ENCODE measurements at places on chromosomes 1 and 21.

DNA sequence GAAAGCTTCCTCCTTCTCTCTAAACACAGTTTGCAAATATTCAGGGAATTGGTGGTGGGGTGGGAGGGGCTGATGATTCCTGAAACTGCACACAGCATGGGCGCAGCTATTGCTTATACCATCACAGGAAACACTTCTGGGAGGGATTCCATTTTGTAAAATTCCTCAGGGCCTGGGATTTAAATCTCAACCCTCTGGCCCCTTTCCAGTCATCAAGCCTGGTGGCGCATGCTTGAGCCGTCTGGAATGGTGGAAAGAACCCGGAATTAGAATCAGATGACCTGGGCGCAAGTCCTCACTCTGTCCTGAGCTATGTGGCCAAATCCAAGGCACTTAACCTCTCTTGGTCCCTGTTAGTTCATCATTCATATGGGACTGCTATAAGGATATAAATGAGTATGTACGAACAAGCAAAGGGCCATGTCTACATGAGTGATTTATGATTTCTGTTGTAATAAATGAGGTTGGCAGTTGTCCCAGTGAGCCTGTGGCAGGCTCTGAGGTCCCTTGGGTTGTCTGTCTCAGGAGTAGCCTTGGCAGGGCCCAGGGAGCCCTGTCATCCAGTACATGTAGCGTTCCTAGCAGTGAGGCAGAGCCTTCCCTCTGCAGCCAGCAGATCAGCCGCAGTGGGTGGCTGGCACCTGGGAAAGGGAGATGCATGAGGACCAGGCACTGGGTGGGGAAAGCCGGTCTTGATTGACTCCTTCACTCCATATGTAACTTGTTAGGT is 72.0 kb downstream of the MAN1C1 start:
- H3K27ac ChIP-seq, result no peak overlapping the region
- no peaks in the 10 kb centered on the region for H3K27me3 ChIP-seq
- H3K36me3 ChIP-seq, result no peaks in the 10 kb centered on the region
- no peaks in the 10 kb centered on the region for H3K4me1 ChIP-seq
- DNase-seq, result no peak

GRCh38 chr1:23400324-23401114 is 24.0 kb downstream of the TCEA3 start:
- H3K4me1 ChIP-seq, result peaks cover 6% of the 10 kb centered on the region
- H3K36me3 ChIP-seq, result no peaks in the 10 kb centered on the region
- H3K27me3 ChIP-seq, result no peaks in the 10 kb centered on the region
- H3K4me3 ChIP-seq, result no peak overlapping the region
- no peak overlapping the region for H3K27ac ChIP-seq

DNA sequence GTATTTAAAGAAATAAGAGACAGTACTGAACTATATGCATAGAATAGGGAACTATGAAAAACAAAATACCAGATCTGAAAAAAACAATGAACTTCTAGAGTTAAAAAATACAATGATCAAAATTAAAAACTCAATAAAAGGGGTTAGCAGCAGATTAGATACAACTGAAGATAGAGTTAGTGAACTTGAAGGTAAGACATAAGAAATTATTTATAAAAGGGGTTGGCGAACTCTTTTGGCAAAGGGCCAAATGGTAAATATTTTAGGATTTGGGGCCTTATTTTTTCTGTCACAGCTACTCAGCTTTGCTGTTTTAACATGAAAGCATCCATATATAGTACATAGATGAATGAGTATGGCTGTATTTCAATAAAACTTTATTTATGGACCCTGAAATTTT is 111.4 kb downstream of the ST3GAL3 start:
- peaks cover 8% of the 10 kb centered on the region for H3K36me3 ChIP-seq
- no peak overlapping the region for H3K4me3 ChIP-seq
- no peak for DNase-seq
- no peak overlapping the region for H3K27ac ChIP-seq
- H3K27me3 ChIP-seq, result no peaks in the 10 kb centered on the region

GRCh38 chr1:64574301-64574700 is 104.4 kb downstream of the CACHD1 start:
- no peaks in the 10 kb centered on the region for H3K4me1 ChIP-seq
- no peaks in the 10 kb centered on the region for H3K27me3 ChIP-seq
- DNase-seq, result no peak
- no peaks in the 10 kb centered on the region for H3K36me3 ChIP-seq

DNA sequence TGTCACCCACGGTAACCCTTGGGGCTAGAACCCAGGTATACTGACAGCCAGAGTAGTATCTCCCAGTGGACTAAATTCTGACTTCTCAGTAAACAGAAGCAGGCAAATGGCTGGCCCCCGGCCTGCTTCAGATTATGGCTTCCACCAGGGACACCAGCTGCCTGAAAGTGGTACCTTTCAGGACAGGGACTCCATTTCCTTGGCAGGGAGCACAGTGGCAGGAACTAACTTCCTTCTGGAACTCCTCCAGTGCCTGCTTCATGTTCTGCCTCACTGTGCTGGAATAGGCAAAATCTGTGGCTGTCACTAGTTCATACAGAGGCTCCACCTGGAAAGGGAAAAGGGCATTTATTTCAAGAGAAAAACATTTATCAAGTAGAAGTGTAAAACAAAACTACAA is 32.7 kb downstream of the C8B start:
- H3K27me3 ChIP-seq, result no peaks in the 10 kb centered on the region
- H3K4me3 ChIP-seq, result no peak overlapping the region
- H3K36me3 ChIP-seq, result no peaks in the 10 kb centered on the region

GRCh38 chr21:14448784-14449183 is 65.8 kb upstream of the HSPA13 start:
- H3K36me3 ChIP-seq, result no peaks in the 10 kb centered on the region
- H3K27me3 ChIP-seq, result no peaks in the 10 kb centered on the region
- no peak for DNase-seq
- H3K27ac ChIP-seq, result no peak overlapping the region

DNA sequence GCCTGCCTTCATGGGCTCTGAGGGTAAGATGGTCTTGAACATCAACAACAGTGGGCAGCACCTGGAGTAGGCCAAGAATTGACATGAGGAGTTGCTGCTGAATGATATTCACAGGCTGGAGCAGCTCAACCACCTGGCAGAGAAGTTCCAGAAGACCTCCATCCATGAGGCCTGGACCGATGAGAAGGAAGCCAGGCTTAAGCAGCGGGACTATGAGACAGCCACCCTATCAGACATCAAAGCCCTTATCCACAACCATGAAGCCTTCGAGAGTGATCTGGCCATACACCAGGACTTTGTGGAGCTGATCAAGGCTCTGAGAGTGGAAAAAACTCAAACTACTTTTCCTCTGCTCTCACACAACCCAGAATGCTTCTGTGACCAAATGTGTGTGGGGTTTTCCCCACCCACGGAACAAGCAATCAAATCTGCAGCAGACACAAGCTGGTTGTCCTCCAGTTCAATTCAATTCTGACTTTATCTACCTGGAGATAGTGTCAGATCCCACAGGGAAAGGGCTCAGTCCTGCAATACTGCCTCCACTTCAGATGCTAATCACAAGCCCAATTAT is 12.1 kb upstream of the EPHA10 start:
- no peak overlapping the region for H3K27ac ChIP-seq
- no peak overlapping the region for H3K4me3 ChIP-seq
- H3K36me3 ChIP-seq, result no peaks in the 10 kb centered on the region
- H3K4me1 ChIP-seq, result no peaks in the 10 kb centered on the region
- no peaks in the 10 kb centered on the region for H3K27me3 ChIP-seq
- DNase-seq, result no peak

DNA sequence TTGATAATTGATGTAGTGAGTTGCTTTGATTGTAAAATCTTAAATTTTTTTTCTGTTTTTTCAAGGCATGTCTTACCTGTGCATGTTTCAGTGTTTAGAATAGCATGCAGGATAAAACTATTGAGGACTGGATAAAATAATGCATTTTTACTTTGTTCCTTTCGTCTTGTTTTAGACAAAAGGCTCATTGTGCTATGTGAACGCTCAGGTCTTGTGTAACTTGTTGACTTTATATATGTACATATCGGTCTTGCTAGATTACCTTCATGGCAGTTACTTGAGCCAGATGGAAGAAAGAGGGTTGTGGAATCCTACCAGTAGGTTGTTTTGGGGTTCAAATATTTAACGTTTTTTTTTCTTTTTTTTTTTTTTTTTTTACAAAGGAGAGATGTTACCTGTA is 7.0 kb downstream of the NFIA start:
- H3K27me3 ChIP-seq, result peaks cover 4% of the 10 kb centered on the region
- DNase-seq, result no peak
- H3K4me1 ChIP-seq, result no peaks in the 10 kb centered on the region
- H3K36me3 ChIP-seq, result no peaks in the 10 kb centered on the region
- no peak overlapping the region for H3K27ac ChIP-seq
- no peak overlapping the region for H3K4me3 ChIP-seq

- no peaks in the 10 kb centered on the region for H3K36me3 ChIP-seq
- no peak overlapping the region for H3K27ac ChIP-seq
- no peak overlapping the region for H3K4me3 ChIP-seq
- peaks cover 18% of the 10 kb centered on the region for H3K4me1 ChIP-seq
Observed at GRCh38 chr1:40341491-40342380, 24.6 kb upstream of the COL9A2 start.

DNA sequence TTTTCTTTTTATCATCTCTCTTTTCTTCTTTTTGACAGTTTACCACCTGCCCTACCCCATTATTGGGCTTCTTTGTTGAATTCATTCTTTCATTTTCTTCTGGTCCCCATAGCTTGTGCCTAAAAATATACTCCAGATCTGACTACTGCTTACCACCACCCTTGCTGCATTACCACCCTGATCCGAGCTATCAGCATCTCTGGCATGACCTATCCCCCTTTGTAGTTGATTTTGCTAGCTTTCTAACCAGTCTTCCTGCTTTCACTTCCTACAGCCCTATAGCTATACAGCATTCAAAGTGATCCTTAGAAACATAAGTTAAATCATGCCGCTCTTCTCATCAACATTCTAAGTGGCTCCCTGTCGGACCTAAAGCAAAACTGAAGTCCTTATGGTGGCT is 59.4 kb upstream of the MPC2 start:
- H3K27ac ChIP-seq, result no peak overlapping the region
- peaks cover 22% of the 10 kb centered on the region for H3K36me3 ChIP-seq
- H3K27me3 ChIP-seq, result no peaks in the 10 kb centered on the region
- no peak overlapping the region for H3K4me3 ChIP-seq
- DNase-seq, result peak; percentile 20
- no peaks in the 10 kb centered on the region for H3K4me1 ChIP-seq

DNA sequence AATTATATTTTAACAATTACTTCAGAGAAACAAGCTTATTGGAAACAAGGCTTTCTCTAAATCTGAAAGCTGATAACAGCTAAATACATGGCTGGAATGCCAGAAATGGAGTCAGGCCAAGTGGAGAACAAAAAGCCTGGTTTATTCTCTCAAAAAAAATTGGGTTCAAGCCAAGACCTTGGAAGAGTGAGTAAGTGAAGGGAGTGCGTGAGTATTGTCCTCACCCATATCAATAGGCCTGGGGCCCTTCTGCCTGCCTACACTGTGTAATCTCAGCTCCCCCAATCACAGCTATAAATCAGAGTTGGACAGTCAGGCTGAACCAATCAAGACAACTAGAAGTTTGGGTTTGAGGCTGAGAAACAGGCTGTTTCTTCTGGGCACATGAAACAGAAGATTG is 7.4 kb downstream of the KYAT3 start:
- H3K4me1 ChIP-seq, result peaks cover 8% of the 10 kb centered on the region
- DNase-seq, result no peak
- no peak overlapping the region for H3K4me3 ChIP-seq

DNA sequence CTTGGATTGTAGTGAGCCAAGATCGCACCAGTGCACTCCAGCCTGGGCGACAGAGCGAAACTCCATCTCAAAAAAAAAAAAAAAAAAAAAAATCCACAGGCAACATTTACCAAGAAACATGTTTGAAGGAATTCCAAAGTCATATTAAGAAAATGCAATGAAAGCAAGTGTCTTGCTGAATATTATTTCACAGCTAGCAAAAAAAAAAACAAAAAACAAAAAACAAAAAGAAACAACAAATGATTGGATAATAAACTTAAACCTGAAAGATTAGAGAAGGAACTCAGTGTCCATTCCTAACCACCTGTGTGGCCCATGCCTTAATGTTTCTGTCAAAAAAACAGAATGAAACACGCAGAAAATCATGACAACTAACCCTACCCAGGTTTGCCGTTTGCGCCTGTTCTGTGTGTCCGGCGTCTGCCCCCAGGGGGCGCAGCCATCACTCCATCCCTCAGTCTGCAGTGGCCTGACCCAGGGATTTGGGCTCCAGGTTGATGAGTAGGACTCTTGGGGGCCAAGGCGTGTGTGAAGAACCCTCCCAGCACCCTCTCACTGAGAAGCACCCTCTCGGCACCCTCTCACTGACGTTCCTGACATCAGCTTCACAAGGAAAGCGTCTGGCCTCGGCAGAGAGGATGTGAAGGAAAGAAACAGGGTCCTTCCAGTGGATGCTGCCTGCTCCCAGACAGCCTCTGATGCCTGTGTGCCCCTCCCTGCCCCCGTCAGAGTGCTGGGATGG is 19.2 kb upstream of the PTTG1IP start:
- peak; percentile 77 for DNase-seq
- no peaks in the 10 kb centered on the region for H3K27me3 ChIP-seq
- H3K27ac ChIP-seq, result no peak overlapping the region
- H3K4me1 ChIP-seq, result peaks cover 41% of the 10 kb centered on the region
- peaks cover 93% of the 10 kb centered on the region for H3K36me3 ChIP-seq

- H3K4me3 ChIP-seq, result no peak overlapping the region
- DNase-seq, result no peak
- peaks cover 61% of the 10 kb centered on the region for H3K4me1 ChIP-seq
- H3K36me3 ChIP-seq, result peaks cover 57% of the 10 kb centered on the region
- no peaks in the 10 kb centered on the region for H3K27me3 ChIP-seq
- no peak overlapping the region for H3K27ac ChIP-seq
Observed at GRCh38 chr1:28510273-28510969, 4.6 kb downstream of the RCC1 start.

GRCh38 chr1:32071758-32072621 is 749 bp upstream of the TMEM39B start:
- H3K36me3 ChIP-seq, result peaks cover 8% of the 10 kb centered on the region
- H3K4me1 ChIP-seq, result peaks cover 27% of the 10 kb centered on the region
- H3K27me3 ChIP-seq, result no peaks in the 10 kb centered on the region
- DNase-seq, result no peak

DNA sequence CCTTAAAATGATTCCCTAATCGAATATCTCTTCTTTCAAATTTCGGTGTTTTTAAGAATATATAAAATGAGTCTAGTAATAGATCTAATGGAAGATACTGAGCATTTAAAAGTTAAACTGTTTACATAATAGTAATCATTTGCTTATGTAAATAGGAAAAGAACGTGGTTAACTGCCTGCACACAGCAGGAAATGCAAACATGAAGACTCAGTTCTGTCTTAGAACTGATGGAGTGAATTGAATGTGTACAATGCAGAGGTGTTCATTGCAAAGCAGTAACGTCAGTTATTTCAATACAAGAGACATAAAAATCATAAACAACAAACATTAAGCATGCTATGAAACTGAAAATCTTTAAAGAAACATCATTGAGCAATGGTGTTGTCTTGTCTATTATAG is 359.4 kb upstream of the ADAMTS5 start:
- H3K27me3 ChIP-seq, result no peaks in the 10 kb centered on the region
- no peaks in the 10 kb centered on the region for H3K4me1 ChIP-seq
- no peak overlapping the region for H3K4me3 ChIP-seq
- no peaks in the 10 kb centered on the region for H3K36me3 ChIP-seq
- H3K27ac ChIP-seq, result no peak overlapping the region

Data from natural killer cell (primary cell).